ENCODE measurements at places on chromosomes 7 and 10. TPM values are rescaled to one million over a fixed set of nuclear protein-coding genes. Genes with fewer than 3 reads are reported as not detected.

GRCh38 chr10:128301051-128301450 lies 174.8 kb upstream of the MKI67 start:
- no peak for DNase-seq

- DNase-seq = no peak
Observed at GRCh38 chr7:69147631-69148030, 450.6 kb upstream of the AUTS2 start.

DNA sequence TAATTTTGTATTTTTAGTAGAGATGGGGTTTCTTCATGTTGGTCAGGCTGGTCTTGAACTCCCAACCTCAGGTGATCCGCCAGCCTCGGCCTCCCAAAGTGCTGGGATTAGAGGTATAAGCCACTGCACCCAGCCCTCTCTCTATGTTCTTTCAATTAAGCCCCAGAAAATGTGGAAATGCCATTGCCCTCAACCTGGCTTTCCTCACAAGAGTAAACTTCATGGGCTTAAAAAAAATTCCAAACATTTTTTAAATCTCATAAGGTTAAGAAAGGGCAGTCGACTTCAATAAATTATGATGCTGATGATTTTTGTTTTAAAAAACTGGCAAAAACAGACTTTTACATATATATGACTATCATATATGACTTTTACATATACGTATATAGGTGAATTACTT lies 107.6 kb downstream of the TES start:
- DNase-seq = no peak

GRCh38 chr7:141073641-141074161 lies at the start of gene TMEM178B:
TSS of gene TMEM178B (plus strand) at chr7:141074064.
- DNase-seq = no peak

GRCh38 chr7:20892776-20893175 lies 106.1 kb upstream of the SP8 start:
- DNase-seq = no peak

DNA sequence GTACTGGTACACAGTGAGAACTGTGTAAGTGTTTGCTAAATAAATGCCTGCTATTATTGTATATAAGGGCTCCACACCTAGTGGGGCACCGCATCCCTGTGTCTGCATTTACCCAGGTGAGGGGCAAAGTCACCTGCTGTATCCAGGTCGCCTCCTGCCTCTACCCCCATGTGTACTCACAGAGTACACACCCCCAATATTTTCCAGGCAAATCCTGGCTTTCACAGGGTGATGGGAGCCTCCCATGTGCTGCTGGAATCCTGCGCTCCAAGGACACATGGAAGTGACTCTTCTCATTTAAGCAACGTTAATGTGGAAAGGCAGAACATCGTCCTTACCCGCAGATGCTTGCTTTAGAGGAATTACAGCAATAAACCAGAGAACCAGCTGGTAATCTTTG lies 48.2 kb downstream of the ARHGAP22 start:
- no peak for DNase-seq

DNA sequence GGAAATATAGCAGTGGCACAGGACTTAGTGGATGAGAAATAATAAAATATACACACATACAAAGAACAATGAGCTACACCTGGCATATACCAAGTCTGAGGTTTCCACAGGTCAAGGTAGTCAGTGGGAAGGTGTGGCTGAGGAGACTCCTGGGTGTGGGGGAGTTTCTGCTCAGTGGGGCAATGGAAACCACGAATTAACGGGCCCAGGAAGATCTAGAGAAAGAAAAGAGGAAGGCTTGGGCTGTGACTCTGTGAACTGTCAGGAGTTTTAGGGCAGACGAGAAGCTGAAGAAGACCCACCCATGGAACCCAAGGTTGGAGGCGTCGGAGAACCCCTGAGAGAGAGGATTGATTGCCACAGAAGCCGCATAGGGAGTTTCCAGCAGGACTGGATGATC lies 196.5 kb downstream of the HERPUD2 start:
- no peak for DNase-seq

DNA sequence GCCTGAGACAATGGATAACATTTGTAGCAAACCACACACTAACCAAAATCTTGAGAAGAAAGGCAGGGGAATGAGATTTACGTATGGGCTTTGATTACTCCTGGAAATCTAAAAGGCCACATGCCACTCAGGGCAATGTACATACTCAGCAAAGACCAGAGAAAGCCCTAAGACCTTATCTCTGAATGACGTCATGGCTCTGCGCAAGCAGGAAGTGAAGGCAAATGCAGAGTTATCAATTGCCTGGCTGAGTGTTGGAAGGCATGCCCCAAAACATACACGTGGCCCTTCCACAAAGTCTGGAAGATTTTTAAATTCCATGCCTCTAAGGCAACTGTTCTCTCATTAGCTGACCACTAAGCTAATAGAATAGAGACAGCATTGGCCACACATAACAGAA lies 90.9 kb upstream of the NRBF2 start:
- DNase-seq = no peak

DNA sequence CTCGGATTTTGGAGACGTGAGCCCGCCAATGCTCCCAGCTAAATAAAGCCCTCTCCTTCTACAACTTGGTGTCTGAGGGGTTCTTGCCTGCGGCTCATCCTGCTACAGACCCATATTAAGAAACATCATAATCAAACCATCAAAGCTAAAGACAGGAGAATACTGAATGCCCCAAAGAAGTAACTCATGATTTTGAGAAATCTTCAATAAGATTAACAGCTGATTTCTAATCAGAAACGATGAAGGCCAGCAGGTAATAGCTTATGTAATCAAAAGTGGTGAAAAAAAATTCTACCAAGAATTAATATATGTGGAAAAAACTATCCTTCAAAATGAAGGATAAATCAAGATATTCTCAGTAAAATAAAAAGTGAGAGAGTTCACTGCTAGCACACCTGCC lies 130.3 kb downstream of the DNAJC1 start:
- no peak for DNase-seq

DNA sequence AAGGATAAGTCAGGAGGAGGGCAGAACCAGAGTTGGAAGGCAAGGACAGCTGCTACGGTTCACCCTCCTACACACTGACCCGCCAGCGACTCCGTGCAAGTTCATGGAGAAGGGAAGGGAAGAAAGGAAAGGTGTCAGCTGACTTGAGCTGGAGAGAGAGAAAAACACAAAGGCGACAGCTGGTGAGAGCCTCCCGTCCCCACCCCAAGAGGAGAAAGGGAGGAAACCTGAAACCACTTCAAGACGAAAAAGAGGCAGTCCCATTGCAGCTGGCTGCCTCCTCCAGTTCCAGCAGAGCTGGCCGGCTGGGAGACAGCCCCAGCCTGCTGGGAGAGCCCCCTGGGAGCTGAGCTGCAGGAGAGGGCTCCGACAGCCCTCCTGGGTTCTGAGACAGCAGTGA lies 75.2 kb downstream of the PARD3 start:
- DNase-seq = no peak

DNA sequence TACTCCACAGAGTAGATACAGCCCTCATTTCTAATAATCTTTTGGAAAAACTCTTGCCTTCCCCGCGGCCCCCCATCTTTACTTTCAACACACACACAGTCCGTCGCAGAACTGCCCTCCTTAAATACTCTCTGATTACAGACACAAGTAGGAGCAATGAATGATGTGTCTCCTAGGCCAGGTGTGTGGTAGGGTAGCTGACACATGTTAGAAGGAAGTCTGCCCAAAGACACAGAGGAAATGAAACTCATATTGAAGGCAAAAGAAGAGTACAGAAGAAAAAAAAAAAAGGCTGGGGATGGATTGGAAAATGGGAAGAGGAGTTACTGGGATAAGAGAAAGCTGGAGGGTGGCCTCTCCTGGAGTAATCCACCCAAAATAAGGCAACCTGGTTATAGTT lies 14.6 kb downstream of the OPALIN start:
- DNase-seq = no peak

DNA sequence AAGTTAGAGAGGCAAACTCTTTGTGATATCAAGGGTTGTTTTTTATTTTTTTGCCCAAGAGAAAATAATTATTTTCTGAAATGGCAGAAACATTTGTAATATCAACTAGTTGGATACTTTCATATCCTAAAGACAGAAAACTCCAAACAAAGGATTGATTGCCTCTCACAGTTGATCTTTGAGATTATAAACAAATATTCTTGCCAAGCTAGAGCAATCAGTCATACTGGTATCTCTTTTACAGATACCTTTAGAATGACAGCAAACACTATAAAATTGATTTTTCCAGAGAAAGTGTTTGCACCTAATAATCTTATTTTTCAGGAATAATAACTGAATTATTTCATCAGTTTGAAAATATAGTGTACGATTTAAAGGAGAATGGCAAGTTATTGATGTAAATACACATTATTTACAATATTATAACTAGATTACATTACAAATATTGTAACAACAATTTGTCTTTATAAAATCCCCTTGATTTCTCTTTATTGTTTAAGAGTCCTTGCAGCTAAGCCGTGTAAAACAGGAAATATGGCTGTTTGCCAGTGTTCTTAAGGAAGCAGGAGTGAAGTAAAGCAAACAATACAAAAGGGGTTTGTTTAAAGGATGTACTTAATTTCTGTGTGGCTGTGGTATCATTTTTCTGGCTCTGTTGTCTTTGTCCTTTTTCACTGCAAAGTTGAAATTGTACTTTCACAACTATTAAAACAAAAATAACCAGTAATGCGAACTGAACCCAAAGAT lies 58.4 kb downstream of the MAPK8 start:
- no peak for DNase-seq

DNA sequence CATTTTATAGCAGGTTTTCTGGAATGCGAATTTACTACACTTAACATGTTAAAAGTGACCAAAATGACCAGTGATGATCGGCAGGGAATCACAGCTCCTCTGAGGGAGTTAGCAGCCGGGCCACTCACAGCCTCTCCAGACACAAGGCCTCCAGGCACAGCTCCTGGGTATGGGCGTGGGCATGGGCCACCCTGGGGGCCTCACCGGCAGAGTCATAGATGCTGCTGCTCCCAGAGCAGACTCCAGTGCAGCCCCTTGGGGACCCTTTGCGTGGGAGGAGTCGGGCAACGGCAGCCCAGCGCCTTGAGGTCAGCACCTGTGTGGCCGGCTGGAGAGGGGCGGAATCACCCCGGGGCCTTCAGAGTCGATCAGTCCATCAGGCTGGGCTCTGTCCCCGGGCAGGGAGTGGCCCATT lies 8.6 kb downstream of the KNDC1 start:
- no peak for DNase-seq

Gene PCDH15
- not detected for total RNA-seq

Gene OR2A12
- not detected for total RNA-seq

Gene ZNF117
- 6.3 TPM for total RNA-seq

Gene GALNT17
- 1.6 TPM for total RNA-seq

Gene CPXM2
- total RNA-seq = 56.1 TPM

Gene EBLN1
- not detected for total RNA-seq

All from mucosa of descending colon (tissue), 3 donors.